ENCODE measurements at places on chromosomes 6 and 20. TPM values are rescaled to one million over a fixed set of nuclear protein-coding genes. Genes with fewer than 3 reads are reported as not detected.

DNA sequence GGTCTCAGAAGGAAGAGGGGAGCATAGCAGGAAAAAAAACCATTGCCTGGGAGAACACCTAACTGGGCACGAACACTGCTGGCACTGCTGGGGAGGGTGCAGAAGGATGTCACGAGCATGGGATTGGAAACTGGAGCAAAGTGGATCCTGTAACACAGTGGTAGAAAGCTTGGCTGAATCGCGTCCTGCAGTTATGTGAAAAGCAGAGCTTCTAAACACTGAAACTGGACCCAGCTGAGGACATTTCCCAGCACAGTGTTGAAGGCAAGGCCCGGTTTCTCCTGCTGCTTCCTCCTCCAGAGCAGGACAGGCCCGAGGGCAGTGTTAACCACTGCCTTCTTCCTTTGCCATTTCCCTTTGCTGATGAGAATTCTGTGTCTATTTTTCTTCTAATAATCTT lies 6.7 kb downstream of the APMAP start:
- DNase-seq = no peak

DNA sequence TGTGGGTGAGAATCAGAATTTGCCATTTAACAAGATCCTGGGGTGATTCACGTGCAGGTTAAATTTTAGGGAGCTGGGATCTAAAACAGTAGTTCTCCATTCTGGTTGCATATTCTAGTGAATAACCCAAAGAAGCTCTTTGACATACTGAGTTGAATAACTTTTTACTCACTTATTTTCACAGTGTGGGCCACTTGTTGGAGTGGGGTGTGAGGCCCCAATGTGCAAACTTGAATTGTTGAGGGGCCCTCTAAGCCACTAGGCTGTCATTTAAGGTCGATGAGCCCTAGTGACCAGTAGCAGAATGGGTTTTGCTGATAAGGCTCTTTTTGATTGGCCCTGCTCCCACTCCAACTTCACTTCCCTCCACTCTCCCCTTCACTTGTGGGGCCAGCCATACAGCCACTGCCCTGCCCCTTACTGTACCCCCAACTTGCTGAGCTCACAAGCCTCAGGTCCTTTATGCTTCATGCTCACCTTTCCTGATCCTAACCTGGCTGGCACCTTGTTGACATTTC lies 33.6 kb upstream of the RIPOR2 start:
- DNase-seq = no peak

DNA sequence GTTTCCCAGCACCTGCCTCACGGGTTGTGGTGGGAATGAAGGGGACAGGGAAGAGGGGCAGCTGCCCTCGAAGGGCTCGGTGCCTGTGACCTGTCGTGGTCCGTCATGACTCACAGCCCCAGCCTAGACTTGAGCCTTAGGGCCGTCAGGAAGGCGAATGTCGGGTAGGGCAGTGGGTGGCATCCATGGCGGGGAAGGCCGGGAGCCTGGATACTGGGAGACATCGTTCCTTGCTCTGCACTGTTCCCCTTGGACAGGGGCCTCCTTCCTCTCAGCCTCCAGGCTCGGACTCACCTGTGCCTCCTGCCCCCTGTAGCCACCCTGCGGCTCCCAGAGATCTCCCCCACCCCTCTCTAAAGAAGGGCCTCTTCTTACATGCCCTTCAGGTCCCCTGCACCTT lies 52.2 kb upstream of the APCDD1L start:
- no peak for DNase-seq

DNA sequence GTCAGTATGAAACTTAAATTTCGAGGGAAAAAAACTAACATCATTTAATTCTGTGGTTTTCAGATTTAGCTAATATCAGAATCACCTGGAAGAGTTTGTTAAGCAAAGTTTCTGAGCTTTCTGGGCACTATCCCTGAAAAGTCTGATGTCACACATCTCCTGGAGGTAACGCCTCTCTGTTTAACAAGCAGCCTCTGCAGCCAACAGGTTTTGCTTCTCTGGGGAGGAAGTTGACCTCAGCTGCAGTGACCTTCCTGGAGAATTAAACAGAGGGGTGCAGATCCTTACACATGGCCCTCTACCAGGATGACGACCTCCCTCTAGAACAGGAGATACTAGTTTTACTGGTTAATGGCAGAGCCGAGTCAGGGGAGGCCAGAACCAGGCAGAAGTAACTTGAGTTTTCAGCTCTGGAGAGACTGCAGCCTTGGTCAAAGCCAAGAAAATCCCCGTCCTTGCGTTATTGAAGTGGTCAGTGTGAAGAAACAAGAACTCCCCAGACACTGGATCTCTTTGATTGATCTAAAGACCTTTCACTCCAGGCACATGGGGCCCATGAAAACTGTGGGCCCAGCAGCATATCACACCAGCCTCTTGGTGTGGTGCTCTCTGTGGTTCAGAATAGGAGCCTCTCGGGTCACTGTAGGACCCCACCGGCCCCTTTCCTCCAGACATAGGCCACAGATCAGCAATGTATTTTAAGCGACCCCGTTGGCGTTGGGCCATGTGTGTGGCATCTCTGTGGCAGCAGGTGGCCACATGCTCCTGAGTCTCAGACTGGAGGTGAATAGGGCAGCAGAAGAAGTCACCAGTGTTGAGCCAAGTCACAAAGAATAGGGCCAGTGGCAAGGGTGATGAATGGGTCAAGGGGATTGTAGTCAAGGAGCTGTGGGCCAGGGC lies 33.4 kb upstream of the CCR6 start:
- no peak for DNase-seq

DNA sequence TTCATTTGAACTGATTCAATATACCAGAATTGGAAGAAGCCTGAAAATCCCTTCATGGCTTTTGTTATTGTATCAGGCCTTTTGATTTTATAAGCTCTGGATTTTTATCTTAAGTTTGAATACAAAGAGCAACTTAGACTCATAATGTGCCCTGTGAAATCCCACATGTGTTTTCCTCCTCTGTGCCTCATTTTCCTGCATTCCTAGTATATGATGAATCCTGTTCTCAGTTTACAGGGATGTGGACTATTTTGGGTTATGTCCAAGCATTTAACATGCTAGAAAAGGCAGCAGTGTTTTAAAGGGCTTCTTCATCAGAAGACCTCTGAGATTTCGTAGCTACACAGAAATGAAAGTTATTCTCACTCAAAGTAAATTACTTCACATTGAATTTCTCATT lies 455.0 kb downstream of the RFPL4B start:
- DNase-seq = no peak

- no peak for DNase-seq
Measured at GRCh38 chr6:24779416-24780016, 4.8 kb downstream of the GMNN start.

DNA sequence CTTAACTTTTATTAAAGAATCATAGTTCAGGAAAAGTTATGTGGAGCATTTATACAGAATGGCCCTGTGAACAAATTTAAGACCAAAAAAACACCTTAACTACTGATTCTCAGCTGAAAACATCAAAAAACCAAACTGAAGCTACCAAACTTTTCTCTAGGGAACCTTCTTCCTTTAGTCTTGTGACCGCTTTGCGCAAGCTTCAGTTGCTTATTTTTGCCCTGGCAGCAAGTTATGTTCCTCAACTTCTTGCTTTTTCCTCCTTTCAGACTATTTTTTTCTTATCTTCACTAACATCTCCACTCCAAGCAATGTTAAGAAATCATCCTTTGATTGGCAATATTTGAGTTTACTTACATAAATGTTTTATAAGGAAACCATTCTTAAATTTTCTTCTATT lies 100.1 kb downstream of the MYB start:
- no peak for DNase-seq

GRCh38 chr6:22095836-22096235 lies 201.0 kb downstream of the PRL start:
- no peak for DNase-seq

Gene ERVFRD-1
- total RNA-seq = not detected

Data from T-cell (primary cell).